Thymus (tissue), 14 donors: ENCODE measurements at places on chromosomes 2 and 18. TPM values are rescaled to one million over a fixed set of nuclear protein-coding genes. Genes with fewer than 3 reads are reported as not detected.

DNA sequence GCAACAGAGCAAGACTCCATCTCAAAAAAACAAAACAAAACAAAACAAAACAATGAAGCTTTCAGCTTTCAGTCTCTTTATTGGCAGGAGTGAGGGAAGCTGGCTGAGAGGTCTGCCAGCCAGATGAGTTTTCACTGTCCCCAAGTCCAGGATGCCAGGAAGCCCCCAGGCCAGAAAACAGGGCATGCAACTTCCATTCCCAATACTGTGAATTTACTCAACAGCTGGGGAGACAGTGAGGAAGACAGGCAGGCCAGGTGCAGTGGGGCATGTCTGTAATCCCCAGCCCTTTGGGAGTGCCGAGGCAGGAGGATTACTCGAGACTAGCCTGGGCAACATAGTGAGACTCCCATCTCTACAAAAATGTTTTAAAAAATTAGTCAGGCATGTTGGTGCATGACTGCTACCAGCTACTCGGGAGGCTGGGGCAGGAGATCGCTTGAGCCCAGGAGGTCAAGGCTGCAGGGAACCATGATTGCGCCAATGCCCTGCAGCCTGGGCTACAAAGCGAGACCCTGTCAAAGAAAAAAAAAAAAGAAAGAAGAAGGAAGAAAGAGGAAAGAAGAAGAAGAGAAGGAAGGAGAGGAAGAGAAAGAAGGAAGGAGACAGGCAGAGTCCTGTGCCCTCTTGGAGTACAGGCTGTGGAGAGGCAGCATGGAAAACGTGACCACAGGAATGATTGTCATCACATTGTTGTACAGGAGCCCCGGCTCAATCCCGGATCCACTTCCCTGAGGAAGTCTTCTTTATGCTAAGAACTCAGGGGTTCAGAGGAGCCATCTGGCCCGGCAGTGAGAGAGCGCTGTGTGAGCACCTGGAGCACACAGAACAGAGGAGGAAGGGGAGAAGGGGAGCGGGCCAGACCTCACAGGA lies 29.2 kb upstream of the POMC start:
- no peaks in the 10 kb centered on the region for H3K27me3 ChIP-seq
- H3K4me1 ChIP-seq = peaks cover 13% of the 10 kb centered on the region
- H3K27ac ChIP-seq = no peak overlapping the region
- no peaks in the 10 kb centered on the region for H3K36me3 ChIP-seq

DNA sequence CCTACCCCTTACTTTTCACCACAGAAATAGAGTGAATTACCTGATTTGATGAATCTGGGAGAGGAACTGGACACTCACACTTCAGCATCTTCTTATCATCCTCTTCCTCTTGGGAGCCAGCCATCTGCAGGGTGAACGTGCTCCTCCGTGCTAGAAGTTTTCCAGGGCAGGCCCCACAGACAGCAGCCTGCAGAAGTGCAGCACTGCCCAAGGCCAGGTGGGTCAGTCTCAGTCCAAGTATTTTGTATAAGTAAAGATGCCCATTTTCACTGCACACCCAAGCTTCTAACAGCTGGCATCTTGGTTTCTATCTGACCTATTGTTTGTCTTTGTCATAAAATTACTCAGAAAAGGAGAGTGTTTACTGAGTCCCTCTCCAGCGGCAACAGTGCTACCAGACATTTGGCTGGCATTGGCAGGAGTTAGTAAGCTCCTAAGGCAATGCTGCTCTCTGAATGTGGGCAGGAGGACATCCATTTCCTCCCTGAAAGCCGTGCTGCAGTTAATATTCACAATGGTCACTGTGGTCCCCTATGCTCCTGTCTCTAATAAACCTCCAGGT lies 222.6 kb upstream of the CTAGE1 start:
- no peak overlapping the region for H3K4me3 ChIP-seq
- no peak for DNase-seq
- H3K36me3 ChIP-seq = no peaks in the 10 kb centered on the region
- H3K4me1 ChIP-seq = no peaks in the 10 kb centered on the region
- no peak overlapping the region for H3K27ac ChIP-seq
- H3K27me3 ChIP-seq = no peaks in the 10 kb centered on the region

- H3K4me3 ChIP-seq = no peak overlapping the region
- H3K36me3 ChIP-seq = peaks cover 11% of the 10 kb centered on the region
- no peaks in the 10 kb centered on the region for H3K27me3 ChIP-seq
- no peak for DNase-seq
- no peak overlapping the region for H3K27ac ChIP-seq
Measured at GRCh38 chr2:239214725-239215124, 186.1 kb downstream of the HDAC4 start.

DNA sequence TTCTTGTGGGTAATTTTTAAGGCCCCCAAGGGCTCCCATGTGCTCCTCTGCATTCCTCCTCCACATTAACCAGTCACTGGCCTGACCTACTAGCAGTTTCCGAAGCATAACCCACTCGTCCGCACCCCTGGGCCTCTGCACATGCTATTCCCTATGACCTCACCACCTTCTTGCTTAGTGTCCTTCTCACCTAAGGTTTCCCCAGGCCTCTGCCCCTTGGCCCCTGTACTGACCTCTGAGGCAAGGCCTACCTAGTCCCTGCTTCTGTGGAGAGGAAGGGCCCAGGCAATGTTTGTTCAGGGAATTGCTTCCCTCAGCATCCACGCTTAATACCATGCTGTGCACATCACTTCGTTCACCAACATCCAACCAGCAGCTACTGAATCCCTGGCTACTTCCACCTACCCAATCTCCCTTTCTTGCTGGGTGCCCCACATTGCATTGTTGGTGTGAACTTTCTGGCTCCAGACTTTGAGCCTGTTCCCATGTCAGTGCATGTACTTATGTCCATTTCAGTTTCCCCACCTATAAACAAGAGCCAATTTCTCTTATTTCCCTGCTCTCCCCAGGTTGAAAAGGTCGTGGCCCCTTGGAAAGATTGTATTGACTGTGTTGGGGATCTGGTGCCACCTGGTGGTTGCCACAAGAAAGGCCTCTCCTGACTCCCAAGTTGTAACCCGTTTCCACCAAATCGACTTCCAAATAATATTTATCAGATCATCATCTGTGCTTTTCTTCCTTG lies 19.2 kb upstream of the TMEM177 start:
- no peaks in the 10 kb centered on the region for H3K36me3 ChIP-seq
- H3K27me3 ChIP-seq = no peaks in the 10 kb centered on the region
- H3K27ac ChIP-seq = no peak overlapping the region

DNA sequence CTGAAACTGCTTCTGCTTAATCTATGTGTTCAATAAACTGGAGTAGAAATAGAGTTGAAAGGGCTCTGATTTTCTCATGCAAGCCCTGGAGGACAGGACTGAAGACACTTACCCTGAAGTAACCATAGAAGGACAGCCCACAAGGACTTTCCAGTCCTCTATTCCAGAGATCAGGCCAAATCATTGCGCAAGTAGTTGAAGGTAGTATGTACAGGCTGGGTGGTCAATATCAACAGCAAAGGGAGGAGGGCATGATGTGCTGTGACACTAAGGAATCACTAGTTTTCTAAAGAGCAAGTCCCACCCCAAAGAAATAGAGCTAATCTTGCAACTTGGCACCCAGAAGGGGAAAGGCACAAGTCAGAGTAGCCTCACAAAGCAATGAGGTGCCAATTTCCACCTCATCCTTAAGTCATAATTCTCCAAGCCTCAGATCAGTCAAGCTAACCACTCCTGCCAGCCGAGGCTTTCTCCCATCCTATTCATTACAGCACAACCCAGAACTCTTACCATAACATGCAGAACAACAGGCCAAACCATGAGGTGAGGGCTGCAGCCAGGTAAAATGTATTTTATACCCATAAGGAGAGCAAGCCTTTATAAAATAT lies 533.5 kb downstream of the TNS1 start:
- H3K27me3 ChIP-seq = no peaks in the 10 kb centered on the region
- no peak for DNase-seq
- H3K4me1 ChIP-seq = no peaks in the 10 kb centered on the region
- H3K27ac ChIP-seq = no peak overlapping the region
- no peak overlapping the region for H3K4me3 ChIP-seq
- no peaks in the 10 kb centered on the region for H3K36me3 ChIP-seq

GRCh38 chr18:32019251-32019948 lies 775 bp downstream of the RNF125 start:
- peak overlapping the region; percentile 85 for H3K27ac ChIP-seq
- H3K27me3 ChIP-seq = no peaks in the 10 kb centered on the region
- H3K4me1 ChIP-seq = peaks cover 4% of the 10 kb centered on the region
- peak overlapping the region; percentile 70 for H3K4me3 ChIP-seq
- no peaks in the 10 kb centered on the region for H3K36me3 ChIP-seq
- DNase-seq = peak; percentile 50

- no peaks in the 10 kb centered on the region for H3K36me3 ChIP-seq
- no peaks in the 10 kb centered on the region for H3K27me3 ChIP-seq
- no peaks in the 10 kb centered on the region for H3K4me1 ChIP-seq
- no peak for DNase-seq
Measured at GRCh38 chr2:160141419-160141818, 58.7 kb downstream of the ITGB6 start.

DNA sequence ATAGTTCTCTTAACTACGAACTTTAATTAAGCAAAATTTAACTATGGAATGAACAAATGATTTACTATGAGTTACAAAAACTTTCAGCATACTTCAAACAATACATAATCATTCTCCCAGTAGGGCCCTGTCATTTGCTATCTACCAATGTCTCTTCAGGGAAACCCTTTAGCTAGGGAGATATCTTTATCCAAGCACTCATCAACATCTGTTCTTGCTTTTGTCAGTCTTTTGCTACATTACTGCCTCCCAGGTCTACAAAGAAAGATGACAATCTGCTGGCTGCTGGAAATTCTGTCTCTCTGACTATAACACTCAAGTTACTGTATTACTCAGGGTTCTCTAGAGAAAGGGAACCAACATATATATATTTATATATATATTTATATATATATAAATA lies 1626.3 kb upstream of the CELF4 start:
- no peaks in the 10 kb centered on the region for H3K27me3 ChIP-seq
- DNase-seq = no peak
- H3K4me1 ChIP-seq = no peaks in the 10 kb centered on the region

GRCh38 chr2:172834881-172835280 lies 99.2 kb downstream of the RAPGEF4 start:
- H3K27me3 ChIP-seq = no peaks in the 10 kb centered on the region
- no peaks in the 10 kb centered on the region for H3K36me3 ChIP-seq
- no peak for DNase-seq
- H3K4me3 ChIP-seq = no peak overlapping the region
- H3K4me1 ChIP-seq = no peaks in the 10 kb centered on the region

DNA sequence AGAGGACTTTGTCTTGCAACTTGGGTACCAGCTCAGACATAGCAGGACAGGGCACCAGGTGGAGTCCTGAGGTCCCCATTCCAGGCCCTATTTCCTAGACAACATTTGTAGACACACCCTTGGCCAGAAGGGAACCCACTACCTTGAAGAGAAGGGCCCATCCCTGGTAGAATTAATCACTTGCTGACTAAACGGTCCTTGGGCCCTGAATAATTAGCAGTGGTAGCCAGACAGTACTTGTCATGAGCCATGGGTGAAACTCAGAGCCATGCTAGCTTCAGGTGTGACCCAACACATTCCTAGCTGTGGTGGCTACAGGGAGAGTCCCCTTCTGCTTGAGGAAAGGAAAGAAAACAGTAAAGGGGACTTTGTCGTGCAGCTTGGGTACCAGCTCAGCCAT lies 28.5 kb upstream of the ACTR2 start:
- no peaks in the 10 kb centered on the region for H3K27me3 ChIP-seq
- no peak for DNase-seq
- no peak overlapping the region for H3K27ac ChIP-seq
- no peaks in the 10 kb centered on the region for H3K4me1 ChIP-seq
- H3K4me3 ChIP-seq = no peak overlapping the region

DNA sequence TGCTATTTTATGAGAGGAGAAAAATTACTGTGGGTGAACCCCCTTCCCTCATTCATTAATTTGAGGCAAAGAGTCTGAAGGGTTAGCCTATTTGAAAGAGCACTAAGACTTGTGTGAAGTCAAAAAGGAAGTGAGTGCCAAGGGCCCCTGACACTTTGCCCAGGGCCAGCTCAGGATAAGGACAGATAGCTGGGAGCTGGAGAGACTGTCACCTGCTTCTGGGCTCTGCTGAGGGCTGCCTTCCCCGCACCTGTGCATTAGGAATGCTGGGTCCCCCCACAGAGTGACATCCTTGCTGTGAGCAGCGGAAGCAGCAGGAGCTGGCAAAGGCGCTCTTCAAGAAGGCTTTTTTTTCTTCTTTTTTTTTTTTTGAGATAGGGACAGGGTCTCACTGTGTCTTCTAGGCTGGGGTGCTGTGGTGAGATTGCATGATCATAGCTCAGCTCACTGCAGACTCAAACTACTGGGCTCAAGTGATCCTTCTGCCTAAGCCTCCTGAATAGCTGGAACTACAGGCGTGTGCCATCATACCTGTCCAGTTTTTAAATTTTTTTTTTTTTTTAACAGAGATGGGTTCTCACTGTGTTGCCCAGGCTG lies 148.3 kb downstream of the AQP4 start:
- no peaks in the 10 kb centered on the region for H3K4me1 ChIP-seq
- H3K27me3 ChIP-seq = no peaks in the 10 kb centered on the region
- H3K36me3 ChIP-seq = no peaks in the 10 kb centered on the region
- DNase-seq = no peak
- H3K4me3 ChIP-seq = no peak overlapping the region

- no peaks in the 10 kb centered on the region for H3K36me3 ChIP-seq
- no peaks in the 10 kb centered on the region for H3K27me3 ChIP-seq
- no peak overlapping the region for H3K27ac ChIP-seq
- DNase-seq = no peak
- H3K4me1 ChIP-seq = no peaks in the 10 kb centered on the region
Measured at GRCh38 chr2:159202568-159203071, 83.9 kb downstream of the WDSUB1 start.

DNA sequence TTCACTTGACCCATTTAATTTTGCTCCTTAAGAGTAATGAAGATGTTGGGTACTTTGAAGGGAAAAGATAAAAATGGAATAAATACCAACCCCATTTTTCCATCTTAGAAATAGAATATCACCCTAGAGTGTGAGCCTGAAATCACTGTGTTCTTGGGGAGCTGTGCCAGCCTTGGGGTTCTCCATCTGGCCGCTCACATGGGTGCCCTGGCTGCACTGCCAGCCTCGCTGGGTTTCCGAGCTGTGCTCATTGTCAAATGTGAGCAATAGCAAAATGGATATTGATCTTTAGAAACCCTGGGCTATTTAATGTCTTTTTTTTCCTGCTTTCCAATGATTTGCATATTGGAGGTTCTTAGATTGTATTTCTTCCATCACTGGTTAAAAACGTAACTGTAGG lies 9.3 kb downstream of the APCDD1 start:
- no peaks in the 10 kb centered on the region for H3K36me3 ChIP-seq
- H3K27me3 ChIP-seq = no peaks in the 10 kb centered on the region
- DNase-seq = no peak
- H3K27ac ChIP-seq = no peak overlapping the region
- H3K4me3 ChIP-seq = no peak overlapping the region

- H3K4me3 ChIP-seq = no peak overlapping the region
- no peaks in the 10 kb centered on the region for H3K27me3 ChIP-seq
- no peaks in the 10 kb centered on the region for H3K4me1 ChIP-seq
- H3K36me3 ChIP-seq = no peaks in the 10 kb centered on the region
Measured at GRCh38 chr2:33106115-33106514, 159.4 kb downstream of the LTBP1 start.

The KYNU gene
- total RNA-seq = 6.6 TPM

The DHRS9 gene
- 0.85 TPM for total RNA-seq

The UXS1 gene
- 31.4 TPM for total RNA-seq

The POMC gene
- total RNA-seq = 11.7 TPM

The GLI2 gene
- 1.8 TPM for total RNA-seq

The ELOA2 gene
- total RNA-seq = not detected

The CRYBA2 gene
- 0.14 TPM for total RNA-seq

The TNS1 gene
- 8.3 TPM for total RNA-seq

The ZNF396 gene
- 1.7 TPM for total RNA-seq

The DSG1 gene
- 0.61 TPM for total RNA-seq

The GPR35 gene
- total RNA-seq = 5.9 TPM
